Stimulated activated CD4-positive, alpha-beta T cell treated with anti-CD3 and anti-CD28 coated beads, Interleukin-1b, Interleukin-23, amount 100 ng/mL, for 1 hour (primary cell): ENCODE measurements at places on chromosomes 1 and 21.

- DNase-seq = no peak
Measured at GRCh38 chr1:96358057-96358456, 363.5 kb upstream of the PTBP2 start.

GRCh38 chr1:108880850-108881249, 4.1 kb downstream of the GPSM2 start:
- DNase-seq = no peak

GRCh38 chr1:87642581-87643221, 314.0 kb downstream of the LMO4 start:
- no peak for DNase-seq

DNA sequence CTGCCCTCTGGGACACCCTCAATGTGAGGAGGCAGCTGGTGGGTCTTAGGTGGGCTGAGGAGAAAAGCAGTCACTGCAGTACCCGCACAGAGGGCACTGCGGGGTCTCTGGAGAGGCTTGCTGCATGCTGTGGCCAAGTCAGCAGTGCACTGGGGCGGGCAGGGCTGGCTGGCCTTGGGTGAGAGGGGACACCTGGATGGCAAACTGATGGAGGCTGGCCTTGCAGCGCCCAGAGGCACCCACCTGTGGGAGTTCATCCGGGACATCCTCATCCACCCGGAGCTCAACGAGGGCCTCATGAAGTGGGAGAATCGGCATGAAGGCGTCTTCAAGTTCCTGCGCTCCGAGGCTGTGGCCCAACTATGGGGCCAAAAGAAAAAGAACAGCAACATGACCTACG, 3.2 kb downstream of the ELF3 start:
- DNase-seq = no peak

DNA sequence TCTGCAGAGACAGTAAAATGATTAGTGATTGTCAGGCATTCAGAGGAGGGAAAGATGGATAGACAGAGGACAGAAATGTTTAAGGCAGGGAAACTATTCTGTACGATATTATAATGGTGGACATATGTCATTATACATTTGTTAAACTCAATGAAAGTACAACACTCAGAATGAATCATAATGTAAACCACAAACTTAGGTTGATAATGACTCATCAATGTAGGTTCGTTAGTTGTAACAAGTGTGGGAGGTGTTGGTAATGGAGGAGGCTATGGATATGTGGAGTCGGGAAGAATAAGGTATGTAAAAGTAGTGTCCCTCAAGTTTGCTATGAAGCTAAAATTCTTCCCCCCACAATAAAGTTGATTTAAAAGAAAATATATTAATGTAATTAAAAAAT, 455.0 kb downstream of the BRINP3 start:
- DNase-seq = no peak
